ENCODE measurements at places on chromosomes 5 and 9.

DNA sequence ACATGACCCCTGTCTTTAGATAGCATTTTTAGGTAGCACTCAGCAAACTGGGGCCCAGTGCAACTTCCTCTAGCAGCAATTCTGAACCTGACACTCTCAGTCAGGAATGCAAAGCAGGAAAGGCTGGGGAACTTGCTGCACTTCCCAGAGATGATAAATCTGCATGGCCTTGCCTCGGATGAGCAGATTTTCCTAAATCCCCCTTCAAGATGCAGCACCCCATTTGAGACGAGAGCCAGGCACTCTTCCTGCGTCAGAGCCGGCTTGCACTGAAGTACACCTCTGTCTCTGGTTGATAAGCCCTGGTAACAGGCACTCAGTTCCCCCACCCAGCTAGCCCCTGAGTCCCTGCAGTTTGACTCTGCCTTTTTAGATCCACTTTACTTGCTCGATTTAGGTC is 296.7 kb upstream of the PANK3 start:
- DNase-seq: peak; percentile 11

GRCh38 chr5:115516372-115516771 is 28.2 kb downstream of the FEM1C start:
- no peak for DNase-seq

- DNase-seq: peak; percentile 88
These were observed 9.2 kb upstream of the RARS1 start for GRCh38 chr5:168477060-168477459.

GRCh38 chr9:127545196-127546124 is 66.6 kb upstream of the STXBP1 start:
- DNase-seq: no peak

- DNase-seq: no peak
These were observed 229.7 kb downstream of the ICE1 start for GRCh38 chr5:5652181-5652580.

DNA sequence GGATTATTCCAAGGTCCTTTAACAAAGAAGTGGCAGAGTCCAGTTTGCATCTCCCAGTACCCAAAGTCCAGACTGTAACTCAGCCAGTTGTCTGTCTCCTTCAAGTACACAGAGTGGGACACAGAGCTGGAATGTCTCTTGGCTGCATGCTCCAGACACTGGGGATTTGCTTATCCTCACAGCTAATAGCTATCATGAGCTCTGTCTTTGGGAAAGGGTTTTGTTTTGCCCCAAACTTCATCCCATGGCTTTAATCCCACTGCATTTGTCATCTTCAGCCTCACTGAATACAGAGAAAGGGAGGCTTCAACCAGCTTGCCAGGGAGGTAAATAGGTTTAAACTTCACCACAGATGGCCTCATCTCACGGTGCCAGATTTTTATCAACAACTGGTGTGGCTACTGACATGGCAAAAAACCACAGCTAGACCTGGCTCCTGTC is 412.2 kb upstream of the SLC24A2 start:
- DNase-seq: no peak

DNA sequence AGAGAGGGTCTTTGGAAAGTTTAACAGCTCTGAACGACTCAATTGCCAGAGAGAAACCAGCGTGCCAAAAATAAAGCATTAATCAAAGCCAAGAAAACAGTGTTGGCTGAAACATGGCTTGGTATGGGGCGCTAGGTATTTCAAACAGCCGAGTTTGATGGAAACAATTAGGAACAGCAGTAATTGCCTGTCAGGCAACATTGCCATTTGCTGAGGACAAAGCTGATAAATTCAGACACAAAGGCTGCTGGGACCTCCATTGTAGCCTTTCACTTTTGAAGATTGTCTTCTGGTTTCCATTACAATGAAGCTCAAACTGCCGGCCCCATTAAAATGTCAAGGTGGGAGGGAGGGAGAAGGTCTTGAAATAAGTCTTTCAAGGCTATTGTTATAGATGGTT is 125.4 kb upstream of the SPDL1 start:
- DNase-seq: no peak

DNA sequence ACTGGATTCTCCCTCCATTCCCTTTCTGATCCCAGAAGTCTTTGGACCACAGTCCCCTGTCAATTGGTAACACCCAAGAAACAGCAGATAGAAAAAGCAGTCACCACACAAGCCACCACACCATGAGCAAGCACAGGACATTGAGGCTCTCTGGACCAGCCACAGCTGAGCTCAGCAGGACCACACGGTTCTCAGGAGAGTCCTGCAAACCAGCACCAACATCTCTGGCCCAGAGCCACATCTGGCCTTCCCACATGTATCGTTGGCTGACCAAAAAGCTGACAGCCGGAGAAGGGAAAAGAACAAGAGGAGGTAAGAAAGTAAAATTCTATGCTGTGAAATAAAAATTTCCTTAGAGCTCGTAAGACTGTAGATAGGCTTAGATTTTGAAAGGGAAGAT is 56.7 kb downstream of the KLHL3 start:
- no peak for DNase-seq

- DNase-seq: peak; percentile 31
These were observed 23.6 kb downstream of the SCAI start for GRCh38 chr9:125119643-125120286.

DNA sequence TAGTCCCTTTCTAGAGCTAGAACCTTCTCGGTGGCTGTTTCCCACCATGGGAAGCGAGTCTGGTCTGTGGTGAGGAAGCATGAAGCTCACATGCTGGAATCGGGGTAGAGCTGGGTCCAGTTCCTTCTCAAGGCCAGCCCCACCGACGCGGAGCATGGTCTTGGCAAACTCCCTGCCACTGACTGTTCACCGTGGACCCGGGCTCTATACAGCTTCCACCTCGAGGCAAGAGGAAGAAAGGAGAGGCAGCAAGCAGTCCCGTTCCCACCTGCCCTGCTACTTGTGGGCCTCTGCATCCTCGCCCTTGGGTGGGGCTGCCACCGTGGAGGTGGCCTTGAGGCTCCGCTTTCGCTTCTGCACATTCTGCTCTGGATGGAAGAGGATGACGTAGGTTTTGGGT is 13.7 kb downstream of the GRM6 start:
- DNase-seq: no peak

DNA sequence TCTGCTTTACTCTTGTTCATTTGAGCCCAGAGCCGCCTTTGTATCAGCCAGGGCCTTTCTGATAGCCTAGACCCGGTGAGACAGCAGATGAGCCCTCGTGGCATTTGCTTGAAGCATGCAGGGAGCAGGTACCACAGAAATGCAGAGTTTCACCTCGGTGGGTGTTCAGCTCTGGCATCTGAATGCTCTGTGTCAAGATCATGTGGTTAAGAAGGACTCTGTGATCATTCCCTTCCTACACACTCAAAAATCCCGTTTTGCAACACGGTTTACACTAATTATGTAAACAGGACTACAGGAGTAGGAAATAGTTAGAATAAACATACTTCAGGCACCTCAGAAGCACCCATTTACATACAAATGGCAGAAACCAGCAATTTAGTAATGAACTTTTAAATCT is 67.2 kb downstream of the MVB12B start:
- no peak for DNase-seq

- DNase-seq: no peak
These were observed 356.9 kb upstream of the ACTBL2 start for GRCh38 chr5:57839437-57840079.

- no peak for DNase-seq
These were observed 601.5 kb downstream of the IRX1 start for GRCh38 chr5:4197151-4197550.

DNA sequence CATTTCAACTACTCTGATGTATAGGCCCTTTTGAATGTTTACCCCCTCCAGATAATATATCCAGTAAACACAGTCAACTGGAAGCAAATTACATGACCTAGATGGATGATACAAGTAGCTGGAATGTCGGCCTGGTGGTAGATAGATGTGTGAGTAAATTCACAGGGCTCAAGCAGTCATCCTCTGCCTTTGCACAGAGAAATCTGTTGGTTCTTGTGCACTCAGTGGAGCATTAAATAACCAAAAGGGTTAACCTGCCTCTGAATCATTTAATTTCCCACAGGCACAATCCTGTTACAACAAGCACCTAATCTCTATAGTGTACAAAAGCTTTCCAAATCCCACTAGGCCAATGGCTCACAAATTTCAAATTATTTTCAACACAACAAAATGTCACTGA is 668.3 kb downstream of the DNAH5 start:
- no peak for DNase-seq

GRCh38 chr5:170860818-170861666 is 776 bp upstream of the RANBP17 start:
- peak; percentile 24 for DNase-seq

GRCh38 chr9:31823365-31823764 is 561.1 kb upstream of the ACO1 start:
- no peak for DNase-seq

GRCh38 chr5:151125421-151125820 is 32.2 kb downstream of the ANXA6 start:
- DNase-seq: no peak

DNA sequence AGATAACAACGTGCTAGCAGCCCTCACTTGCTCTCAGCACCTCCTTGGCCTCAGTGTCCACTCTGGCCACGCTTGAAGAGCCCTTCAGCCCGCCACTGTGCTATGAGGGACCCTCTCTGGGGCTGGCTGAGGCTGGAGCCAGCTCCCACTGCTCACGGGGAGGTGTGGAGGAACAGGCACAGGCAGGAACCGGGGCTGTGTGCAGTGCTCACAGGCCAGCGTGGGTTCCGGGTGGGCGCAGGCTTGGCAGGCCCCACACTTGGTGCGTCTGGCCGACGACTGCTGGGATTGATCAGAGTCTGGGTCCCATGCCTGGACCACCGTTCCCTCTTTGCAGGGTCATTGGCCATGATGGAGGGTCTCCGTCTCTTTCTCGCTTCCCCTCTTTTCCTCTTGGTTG is 194.3 kb upstream of the GRAMD2B start:
- no peak for DNase-seq

DNA sequence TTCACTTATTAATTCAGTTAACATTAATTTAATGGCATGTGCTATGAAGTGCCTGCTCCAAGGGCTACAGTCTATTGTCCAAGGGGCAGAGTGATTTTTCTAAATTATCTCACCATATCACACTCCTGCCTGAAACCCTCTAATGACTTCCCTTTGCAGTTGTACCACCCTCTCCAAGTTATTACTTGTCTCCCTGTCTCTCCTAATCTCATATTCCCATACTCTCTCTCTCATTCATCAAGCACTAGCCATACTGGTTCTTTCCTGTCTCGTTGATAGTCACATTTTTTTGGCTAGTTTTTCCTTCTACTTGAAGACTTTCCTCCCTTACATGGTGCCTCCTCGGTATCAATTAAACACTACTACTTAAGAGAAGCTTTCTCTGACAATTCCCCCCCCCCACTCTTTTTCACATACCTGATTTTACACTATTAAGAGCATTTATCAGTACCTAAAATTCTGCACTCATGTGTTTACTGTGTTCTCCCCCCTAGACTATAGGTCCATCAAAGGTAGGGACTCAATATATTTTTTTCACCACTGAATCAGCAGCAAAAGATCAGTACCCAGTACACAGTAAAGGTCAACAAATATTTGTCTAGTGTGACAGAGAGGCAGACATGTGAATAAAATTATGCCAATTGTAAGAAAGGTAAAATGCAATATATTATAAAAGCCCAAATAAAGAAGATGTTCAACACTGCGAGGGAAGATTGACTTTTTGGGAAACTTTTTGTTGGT is 19.0 kb downstream of the RICTOR start:
- DNase-seq: no peak

DNA sequence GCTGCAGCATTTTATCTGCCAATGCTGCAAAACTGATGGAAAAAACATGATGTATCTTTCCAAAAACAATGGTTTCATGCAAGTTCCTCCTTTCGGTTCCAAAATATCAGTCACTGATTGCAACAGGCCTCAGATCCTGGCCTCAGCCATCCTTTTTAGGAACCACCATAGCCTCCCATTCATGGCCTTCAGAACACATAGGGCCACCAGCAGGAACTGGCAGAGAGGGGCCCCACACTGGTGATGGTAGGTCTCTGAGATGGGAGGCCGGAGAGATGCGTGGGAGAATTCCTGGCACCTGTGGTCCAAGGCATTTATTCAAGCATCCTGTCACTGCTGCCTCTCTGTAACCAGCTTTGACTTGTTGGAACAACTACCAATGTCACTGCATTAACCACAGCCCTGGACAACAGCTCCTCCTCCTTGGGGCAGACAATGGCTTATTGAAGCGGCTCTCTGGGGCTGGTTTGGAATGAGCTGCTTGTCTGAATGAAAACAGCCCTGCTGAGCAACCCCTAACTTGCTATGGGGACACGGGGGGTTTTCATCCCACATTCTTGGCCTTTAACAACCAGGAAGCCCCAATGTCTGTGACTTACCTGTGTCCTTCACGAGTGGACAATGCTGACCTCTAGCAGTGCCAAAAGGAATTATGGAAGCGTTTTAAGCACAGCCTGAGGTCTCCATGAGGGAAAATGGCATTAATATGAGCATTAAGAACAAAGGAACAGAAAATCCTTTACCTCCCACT is 108.1 kb downstream of the LHFPL2 start:
- no peak for DNase-seq
